ENCODE measurements at places on chromosomes 11 and 22.

DNA sequence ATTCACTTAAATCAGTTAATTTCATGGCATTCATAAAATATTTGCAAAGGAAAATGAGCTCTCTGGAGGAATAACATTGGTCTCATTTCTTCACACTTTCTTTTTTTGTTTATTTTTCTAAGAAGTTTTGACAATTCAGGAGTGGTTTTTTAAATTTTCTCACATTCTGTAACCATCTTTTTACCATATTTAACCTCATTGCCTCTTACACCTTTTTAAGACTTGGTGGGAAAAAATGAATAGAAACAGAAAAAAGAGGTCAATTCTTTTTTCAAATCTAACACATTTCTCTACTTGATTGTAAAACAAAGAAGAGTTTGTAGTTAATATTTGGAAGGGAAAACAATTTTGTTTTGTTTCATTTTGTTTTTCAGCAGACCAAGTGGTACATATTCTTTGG lies 1034.7 kb upstream of the RAG2 start:
- no peak for DNase-seq

- no peak for DNase-seq
Observed at GRCh38 chr11:115180272-115180671, 323.9 kb downstream of the CADM1 start.

GRCh38 chr11:62116451-62116850 lies 7.4 kb upstream of the INCENP start:
- no peak for DNase-seq

DNA sequence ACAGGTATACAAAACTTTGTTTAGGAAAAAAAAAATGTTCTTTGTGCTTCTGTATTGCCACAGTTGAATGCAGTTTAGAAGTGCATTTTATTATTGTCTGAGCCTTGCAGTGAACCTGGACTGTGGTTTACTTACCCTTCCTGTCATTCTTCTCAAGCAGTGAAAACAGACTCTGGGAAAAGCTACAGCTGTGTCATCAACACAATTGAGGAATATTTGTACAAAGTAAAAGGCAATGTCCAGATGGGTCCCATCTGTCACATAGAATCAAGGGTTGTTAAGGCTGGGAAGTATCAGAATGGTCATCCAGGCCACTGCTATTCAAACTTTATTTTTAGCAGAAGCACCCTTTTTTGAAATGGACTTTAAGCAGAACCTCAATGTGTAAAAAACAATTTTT lies 73.3 kb downstream of the TRIM44 start:
- no peak for DNase-seq

DNA sequence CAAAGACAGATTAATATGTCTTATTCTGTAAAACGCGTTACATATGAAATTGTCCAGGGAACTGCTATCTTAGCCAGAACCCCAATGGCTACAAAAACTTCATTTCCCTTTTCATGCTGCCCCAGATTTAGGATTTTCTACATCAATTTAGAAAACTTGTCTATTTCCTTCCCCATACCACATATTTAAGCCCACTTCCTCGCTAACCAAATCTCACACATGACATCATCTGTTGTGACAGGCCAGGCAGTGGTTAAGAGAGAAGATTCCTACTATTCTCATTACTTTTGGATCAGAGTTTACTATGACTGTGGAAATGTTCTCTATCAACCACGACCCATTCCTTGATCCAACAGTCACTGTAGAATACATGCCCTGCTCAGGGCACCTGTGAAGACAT lies 15.9 kb downstream of the CCDC82 start:
- DNase-seq, result no peak

All from stimulated activated CD8-positive, alpha-beta memory T cell treated with anti-CD3 and anti-CD28 coated beads, Interleukin-7, amount 100 ng/mL, for 4 hours (primary cell).